AG20443 (cell line): ENCODE measurements at places on chromosomes 4 and X.

- DNase-seq, result peak; percentile 48
Measured at GRCh38 chr4:108168671-108169523, at the start of gene LEF1. TSS of gene LEF1 (minus strand) at chr4:108168932. CDS start at chr4:108167767, 1,165 bp downstream.

- DNase-seq, result no peak
Measured at GRCh38 chr4:187598196-187598595, 397.4 kb upstream of the ZFP42 start.

DNA sequence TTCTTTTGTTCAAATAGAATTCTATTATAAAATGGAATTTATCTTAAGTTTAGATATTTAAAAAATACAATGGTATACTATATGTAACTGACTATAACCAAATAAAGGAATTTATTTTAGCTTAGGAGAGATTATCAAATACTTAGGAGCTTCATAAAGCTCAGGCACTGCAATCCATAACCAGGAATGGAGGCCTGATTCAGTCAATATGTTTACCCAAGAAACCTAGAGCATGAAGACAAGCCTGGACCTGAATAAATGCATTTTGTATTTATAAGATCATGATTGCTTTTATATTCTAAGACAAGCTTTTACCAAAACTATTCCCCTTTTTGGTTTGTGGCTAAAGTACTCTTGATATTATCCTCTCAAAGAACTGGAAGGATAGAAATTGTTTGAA is 742.6 kb downstream of the FAT4 start:
- DNase-seq, result no peak

- no peak for DNase-seq
Measured at GRCh38 chr4:515251-515650, 16.2 kb downstream of the PIGG start.

DNA sequence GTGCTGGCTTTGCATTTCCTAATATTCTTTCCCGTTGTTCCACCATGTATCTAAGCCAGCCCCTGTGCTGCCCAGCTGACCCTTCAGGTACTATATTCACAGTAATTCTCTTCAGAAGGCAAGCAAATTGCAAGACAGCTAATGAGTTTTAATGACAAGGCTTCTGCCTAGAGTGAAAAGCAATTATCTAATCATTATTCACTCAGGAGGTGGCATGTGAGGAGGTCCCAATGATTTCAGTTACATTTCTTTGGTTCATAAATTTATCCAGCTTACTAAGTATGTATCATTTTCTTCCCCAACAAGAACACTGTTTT is 123.0 kb downstream of the RASGEF1B start:
- DNase-seq, result no peak

- DNase-seq, result no peak
Measured at GRCh38 chr4:155085843-155086530, 122.4 kb upstream of the NPY2R start.

GRCh38 chr4:60812811-60813210 is 387.3 kb upstream of the ADGRL3 start:
- DNase-seq, result no peak

- DNase-seq, result no peak
Measured at GRCh38 chr4:89290727-89291516, 16.7 kb downstream of the GPRIN3 start.

GRCh38 chr4:38013461-38014366 is 53.5 kb downstream of the PTTG2 start:
- peak; percentile 43 for DNase-seq

GRCh38 chr4:146333187-146333894 is 119.0 kb downstream of the REELD1 start:
- peak; percentile 42 for DNase-seq

DNA sequence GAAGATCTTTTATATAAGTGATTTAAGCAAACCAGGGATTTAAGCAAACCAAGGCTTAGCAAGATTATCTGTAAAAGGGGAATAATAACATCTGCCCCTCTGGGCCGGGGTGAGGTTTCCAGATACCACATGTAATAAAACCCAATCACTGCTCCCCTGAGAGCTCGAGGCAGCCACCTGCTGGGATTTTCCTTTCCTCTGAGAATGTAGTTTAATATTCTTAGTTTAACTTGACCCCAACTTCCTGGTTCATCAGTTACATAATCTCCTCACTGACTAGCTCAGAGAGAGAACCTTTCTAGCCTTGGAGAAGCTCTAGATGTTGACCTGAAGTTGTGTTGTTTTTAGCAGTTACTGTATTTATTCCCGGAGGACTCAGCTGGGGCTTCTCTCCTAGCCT is 322.4 kb downstream of the ARHGAP10 start:
- DNase-seq, result no peak

DNA sequence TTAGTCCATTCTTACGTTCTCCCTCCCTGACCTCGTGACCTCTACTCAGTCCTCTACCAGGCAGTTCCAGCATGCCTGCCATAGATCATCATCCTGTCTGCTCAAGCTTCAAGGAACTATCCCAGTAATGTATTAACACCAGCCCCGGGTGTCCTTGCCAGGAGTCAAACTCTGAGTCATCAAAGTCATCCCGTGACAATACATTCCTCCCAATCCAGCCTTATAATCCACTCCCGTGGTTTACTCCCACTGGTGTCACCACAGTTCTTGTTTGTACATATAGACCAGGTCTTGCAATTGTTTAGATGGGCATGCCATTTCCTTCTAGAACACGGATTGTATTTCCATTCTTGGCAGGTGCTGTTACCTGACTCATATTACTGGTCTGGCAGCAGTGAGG is 68.7 kb upstream of the TAB3 start:
- DNase-seq, result peak; percentile 64
